ENCODE measurements at places on chromosomes 7 and 10.

DNA sequence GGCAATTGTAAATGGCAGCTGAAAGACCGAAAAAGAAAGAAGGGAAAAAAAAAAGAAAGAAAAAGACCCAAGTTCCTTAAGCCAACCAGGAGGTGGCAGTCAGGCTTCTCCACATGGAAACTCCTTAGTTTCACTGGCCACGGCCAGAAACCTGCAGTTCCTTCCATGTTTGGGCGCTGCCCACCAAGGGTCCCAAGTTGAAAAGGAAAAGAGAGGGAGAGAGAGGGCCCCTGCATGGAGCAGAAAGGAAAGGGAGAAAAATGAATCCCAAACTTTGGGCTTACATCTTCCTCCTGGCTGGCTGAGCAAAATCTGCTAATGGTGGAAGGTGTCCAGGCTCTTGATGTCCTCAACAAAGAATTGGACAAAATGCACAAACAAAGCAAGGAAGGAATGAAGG is 31.8 kb upstream of the ABCA13 start:
- no peak for DNase-seq

- DNase-seq, result no peak
Measured at GRCh38 chr7:1950066-1950451, 280.0 kb downstream of the ELFN1 start.

DNA sequence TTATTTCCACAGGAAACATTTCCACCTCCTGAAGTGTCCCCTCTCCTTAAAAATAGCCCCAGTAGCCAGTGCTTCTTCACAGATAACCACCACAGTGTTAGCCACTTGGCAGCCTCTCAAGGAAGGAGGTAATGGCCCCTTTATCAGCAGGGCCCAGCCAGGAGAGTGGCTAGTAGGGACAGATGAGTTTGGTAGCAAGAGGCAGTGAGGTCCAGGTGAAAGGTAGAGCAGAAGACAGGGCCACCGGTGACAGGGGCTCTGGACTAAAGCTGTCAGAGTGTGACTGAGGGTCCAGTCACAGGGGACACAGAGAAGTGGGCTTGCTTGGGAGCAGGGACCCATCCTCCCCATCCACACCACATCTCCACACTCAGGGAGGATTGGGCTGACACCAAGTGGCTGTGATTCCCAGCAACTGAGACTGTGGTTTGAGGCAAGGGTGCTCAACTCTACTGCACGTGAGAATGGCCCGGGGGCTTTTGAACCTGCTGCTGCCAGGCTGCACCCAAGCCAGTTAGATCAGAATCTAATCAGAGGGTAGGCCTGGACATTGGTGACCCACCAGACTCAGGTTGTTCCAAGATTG is 52.2 kb downstream of the C10orf120 start:
- no peak for DNase-seq

DNA sequence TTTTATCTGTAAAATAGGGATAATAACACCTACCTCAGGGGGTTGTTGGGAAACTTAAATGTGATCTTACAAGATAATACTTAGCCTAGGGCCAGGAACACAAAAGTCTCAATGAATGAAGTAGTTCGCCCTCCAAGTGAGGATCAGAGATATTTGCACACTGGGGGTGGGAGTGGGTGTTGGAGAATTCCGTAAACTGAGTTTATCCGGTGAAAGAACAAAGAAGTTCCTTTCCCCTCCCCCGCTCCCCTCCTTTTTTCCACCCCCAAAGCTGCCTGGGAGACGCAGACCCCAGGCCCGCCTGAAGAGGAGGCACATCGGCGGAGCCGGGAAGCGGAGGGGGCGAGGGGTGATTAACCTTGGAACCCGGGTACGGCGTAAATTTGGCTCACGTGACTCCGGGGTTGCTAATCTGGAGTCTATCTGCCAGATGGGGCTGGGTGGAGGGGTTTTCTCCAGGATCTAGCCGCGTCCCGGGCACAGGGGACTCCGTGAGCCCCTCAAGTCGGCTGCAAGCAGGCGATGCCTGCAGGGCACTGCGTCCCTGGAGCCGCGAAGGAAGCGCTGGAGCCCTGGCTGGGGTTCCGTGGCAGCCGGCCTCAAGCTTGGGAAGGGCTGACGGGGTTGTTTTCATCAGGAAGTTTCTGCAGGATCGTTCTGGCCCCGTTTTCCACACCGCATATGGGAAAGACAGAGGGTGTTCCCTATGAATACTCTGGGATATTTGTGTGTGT is 1.4 kb upstream of the PODXL start:
- DNase-seq, result no peak

GRCh38 chr10:53469383-53469782 is 696.8 kb upstream of the MBL2 start:
- DNase-seq, result no peak

DNA sequence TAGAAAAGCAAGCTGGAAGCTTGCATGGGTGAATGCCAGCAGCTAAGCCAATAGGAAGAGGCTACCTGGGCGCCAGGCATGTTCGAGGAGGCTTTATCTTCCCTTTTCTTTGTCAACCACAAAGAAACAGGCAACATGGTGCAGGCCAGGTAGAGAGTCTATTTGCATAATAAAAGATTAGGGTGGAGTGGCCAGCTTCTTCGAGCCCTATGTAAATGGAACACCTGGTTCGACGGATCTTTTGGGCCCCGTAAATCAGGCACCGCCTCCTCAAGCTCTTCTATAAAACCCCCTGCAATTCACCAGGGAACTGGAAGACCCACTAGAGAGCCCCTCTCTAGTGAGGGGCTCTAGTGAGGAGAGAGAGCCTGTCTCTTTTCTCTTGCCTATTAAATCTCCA is 1106.2 kb upstream of the CELF2 start:
- no peak for DNase-seq

DNA sequence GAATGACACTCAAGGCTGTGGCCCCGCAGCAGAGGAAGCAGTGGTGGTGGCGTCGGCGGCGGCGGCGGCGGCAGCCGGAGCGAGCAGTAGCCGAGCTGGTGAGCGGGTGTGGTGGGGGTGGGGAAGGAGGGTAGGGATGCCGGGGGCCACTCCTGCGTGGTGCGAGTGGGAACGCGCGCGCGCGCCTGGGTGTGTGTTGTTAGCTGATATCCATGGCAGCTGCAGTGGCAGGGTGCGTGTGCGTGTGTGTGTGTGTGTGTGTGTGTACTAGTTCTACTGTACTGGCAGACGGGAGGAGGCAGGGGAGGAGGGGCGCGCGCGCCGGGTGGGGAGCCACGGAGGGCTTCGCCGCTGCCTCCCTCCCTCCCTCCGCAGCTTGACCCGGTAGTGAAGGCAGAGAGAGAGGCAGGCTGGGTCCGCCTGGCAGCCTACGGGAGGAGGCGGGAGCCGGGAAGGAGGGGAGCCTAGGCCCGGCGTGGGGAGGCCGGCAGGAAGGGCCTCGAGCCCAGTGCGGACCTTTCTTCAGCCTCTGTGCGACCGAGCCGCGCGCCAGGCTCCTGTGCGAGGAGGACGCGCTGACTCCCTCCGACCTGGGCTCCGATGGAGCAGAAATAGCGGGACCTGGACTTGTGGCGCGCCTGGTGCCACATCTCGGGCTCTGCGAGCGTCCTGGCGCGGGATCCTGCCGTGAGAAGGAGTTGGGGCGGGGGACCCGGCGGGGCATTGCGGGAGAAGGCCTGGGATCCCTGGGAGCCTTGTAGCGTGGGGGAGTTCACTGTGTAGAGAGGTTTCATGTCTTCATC is at the start of gene MAGI2:
Gene MAGI2 (minus strand): TSS at position 110 of the 803 bp plus-strand sequence. CDS start 347 bp downstream, outside the sequence.
- no peak for DNase-seq

GRCh38 chr7:158829021-158829341 is 328 bp downstream of the ESYT2 start:
- no peak for DNase-seq

DNA sequence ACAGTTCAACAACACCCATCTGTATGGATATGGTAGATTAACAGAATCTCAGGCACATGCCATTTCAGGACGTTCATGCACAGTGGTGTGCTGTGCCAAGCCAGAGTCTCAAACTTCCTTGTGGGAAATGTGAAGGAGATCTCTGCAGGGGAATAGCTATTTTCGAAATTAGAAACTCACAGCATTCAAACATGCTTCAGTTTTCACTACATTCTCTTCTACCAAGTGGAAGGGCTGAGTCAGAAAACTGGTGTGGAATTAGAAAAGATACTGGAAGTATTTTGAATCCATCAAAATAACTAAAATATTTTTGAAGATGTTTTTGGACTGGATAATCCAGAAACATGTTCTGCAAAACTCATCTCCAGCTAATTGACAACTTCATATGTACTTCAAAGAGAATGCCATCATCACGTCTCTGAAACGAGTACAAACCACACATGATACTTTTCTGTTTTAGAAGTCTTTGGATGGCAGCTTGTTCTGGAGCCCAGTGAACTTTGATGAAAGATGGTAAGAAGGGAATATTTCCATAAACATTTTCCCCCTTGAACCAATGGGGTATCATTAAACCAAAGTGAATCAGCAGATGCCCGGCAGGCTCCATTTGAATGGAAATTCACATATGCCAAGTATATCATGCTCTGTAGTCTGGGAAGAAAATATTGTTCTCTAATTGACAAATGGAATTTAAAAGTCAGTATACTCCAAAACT is 616.3 kb upstream of the IGFBP3 start:
- no peak for DNase-seq

DNA sequence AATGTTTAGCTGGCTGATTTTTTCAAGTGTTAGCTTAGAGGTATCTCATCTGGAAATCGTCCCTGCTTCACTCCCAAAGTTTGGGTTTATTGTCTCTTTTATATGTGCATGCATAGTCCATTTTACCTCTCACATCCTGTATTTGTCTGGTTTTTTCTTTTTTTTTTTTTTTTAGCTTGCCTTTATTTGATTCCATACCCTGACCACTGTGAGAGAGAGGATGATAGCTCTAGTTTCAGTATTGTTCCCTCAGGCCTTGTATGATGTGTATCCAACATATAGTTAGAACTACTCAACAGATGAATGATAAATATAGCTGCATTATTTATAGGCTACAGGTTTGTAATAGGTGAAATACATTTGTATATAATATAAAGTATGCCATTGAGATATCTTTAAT is 29.9 kb downstream of the PCGF5 start:
- no peak for DNase-seq

GRCh38 chr7:14902589-14903067 is at the start of gene DGKB:
Gene DGKB, minus strand, starts transcription at chr7:14902751.
- DNase-seq, result no peak

DNA sequence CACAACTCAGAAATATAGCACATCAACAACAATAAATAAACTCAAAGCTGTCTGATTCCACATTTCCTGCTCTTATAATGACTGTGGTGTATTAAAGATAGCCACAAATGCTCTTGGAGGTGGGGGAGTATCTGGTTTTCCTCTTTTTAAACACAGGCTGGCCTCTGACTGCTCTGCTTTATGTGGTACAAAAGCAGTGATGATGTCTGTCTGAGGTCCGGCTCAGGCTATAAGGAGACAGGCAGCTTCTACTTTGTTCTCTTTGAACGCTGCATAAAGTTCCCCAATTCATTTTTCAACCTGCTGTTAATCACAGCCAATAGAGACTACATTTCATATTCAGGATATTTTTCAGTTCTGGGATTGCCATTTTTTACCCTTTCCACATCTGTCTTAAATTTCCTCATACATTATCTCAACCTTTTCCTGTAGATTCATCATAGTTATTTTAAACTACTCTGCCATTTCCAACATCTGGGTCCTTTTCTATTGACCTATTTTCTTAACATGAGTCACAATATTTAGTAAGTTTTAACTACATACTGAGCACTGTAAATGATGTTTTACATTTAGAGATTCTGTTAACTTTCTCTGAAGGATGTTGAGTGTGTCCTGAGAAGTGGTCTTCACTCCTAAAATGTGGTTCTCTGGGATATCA is 64.9 kb downstream of the CRPPA start:
- DNase-seq, result no peak

- DNase-seq, result no peak
Measured at GRCh38 chr7:108330227-108330626, 126.0 kb downstream of the NRCAM start.

- peak; percentile 39 for DNase-seq
Measured at GRCh38 chr10:2978111-2978510, 89.2 kb upstream of the PFKP start.

GRCh38 chr10:126518218-126519080 is 130.2 kb upstream of the ADAM12 start:
- DNase-seq, result no peak

DNA sequence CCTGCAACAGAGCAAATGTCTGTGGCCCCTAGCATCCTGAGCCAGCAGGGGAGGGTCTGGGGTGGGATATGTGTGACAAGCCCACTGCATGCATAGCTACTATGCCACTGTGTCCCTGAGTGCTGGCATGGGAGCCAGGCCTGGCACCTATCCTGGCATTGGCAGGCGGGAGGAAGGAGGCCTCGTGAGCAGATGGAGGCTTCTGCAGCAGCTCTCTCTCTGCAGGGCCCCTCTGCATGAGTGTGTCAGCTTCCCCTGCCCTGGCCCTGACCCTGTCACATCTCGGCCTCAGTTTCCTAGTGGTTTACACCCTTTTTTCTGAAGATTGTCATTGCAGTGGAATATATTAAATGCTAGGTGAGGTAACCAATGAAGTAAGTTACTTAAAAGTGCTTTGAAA is 13.1 kb upstream of the IMPDH1 start:
- no peak for DNase-seq

GRCh38 chr10:3908183-3908582 is 123.2 kb upstream of the KLF6 start:
- DNase-seq, result no peak

- no peak for DNase-seq
Measured at GRCh38 chr7:17090751-17091150, 207.7 kb upstream of the AHR start.

DNA sequence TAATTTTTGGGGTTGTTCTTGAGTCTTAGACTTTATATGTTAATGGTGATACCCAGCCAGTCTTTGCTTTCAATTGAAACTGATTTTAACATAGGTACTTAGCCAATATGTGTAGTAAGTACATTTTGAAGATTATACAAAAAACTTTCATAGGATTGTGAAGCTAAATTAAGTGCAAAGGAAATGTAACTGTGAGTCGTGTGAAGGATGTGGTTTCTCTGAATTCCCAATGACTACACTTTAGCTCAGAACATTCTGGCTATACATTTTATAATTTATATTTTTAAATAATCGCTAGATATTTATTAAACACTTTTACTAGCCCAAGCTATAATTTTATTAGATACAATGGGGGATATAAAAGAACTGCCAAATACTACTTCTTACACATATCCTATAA is 359.3 kb downstream of the PCLO start:
- DNase-seq, result no peak

GRCh38 chr10:123529146-123529760 is 136.9 kb upstream of the GPR26 start:
- DNase-seq, result no peak

- DNase-seq, result no peak
Measured at GRCh38 chr10:18658271-18659124, 733 bp upstream of the ARL5B start.

GRCh38 chr7:120293027-120293426 is 20.1 kb downstream of the KCND2 start:
- no peak for DNase-seq

- DNase-seq, result no peak
Measured at GRCh38 chr7:30034501-30034900, 6.3 kb downstream of the PLEKHA8 start.

DNA sequence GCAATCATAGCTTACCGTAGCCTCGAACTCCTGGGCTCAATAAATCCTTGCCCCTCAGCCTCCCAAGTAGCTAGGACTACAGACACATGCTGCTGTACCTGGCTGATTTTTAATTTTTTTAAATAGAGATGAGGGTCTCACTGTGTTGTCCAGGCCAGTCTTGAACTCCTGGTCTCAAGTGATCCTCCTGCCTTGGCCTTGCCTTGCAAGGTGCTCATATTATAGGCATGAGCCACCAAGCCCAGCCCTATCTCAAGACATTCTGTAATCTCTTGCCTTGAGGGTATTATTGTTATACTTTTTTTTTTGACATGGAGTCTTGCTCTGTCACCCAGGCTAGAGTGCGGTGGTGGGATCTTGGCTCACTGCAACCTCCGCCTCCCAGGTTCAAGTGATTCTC is 86.6 kb downstream of the PHTF2 start:
- no peak for DNase-seq

GRCh38 chr10:99872367-99873162 is 90.1 kb downstream of the ABCC2 start:
- no peak for DNase-seq
